ENCODE measurements at places on chromosomes 5 and 9. TPM values are rescaled to one million over a fixed set of nuclear protein-coding genes. Genes with fewer than 3 reads are reported as not detected.

PCDHA10 gene
- 20.3 TPM for total RNA-seq

EPB41L4B gene
- 29.1 TPM for total RNA-seq

WDR70 gene
- 33.4 TPM for total RNA-seq

SPINK7 gene
- not detected for total RNA-seq

DNA sequence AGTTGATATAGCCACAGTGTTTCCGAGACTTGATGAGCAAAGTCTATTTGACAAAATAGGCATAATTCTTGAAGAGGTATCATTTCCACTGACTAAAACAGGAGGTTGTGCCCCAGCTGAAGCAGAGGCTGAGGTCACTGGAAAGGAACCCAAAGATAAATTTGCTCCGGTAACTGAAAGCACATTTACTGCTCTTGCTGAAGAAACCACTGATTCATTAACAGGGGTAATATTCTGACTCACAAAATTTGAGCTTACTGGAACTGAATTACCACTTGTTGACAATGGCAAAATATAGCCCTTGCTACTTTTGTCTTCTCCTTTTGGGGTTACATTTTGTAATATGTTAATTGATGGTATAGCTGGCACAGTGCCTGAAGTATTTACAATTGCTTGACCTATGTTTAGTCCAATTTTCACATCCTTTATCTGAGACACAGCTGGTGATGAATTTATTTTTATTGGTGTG lies 30.2 kb downstream of the MLANA start:
- DNase-seq = no peak
- H3K4me1 ChIP-seq = no peaks in the 10 kb centered on the region
- peaks cover 36% of the 10 kb centered on the region for H3K36me3 ChIP-seq
- H3K27ac ChIP-seq = no peak overlapping the region
- no peaks in the 10 kb centered on the region for H3K27me3 ChIP-seq
- H3K4me3 ChIP-seq = no peak overlapping the region

DNA sequence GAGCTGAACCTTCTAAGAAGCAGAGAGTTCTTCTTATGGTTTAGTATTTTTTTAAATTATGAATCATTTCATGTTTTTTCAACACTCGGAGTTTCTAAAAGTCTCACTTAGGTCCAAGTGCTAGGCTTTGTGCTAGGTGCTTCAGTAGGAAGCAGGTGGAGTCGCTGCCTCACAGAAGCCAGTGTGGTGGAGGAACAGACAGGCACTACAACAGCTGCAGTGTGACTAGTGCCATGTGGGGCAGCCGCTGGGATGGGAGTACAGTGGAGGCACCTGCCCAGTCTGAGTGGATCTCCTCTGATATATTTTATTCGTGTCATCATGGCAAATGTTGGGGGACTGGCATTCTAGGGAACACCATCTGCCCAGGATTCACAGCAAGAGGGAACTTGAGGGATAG lies 15.3 kb downstream of the PCDHGC5 start:
- no peak for DNase-seq
- no peak overlapping the region for H3K27ac ChIP-seq

DNA sequence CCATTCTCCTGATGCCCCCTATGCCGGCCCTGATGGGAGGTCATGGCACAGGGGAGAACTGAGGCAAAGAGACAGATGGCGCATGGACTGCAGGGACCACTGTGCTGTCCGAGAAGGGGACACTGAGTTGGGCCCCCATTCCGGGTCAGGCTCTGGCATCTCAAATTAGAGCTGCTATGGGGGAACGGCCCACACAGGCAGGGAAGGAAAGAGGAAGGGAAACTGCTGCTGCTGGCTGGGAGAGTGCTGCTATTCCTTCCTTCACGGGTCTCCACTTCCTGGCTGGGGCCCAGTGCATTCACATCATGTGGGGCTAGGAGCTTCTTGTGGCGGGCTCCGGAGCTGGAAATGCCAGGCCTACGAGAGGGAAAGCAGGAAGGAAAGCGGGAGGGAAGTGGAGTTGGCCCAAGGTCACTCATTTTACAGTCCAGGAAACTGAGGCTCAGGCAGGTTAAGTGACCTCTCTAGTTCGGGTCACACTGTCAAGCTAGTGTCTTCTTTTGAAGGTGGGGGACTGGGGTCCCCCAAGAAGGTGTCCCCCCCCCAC lies 1.3 kb upstream of the CARD19 start:
- peak overlapping the region; percentile 88 for H3K27ac ChIP-seq
- peaks cover 42% of the 10 kb centered on the region for H3K4me1 ChIP-seq
- no peaks in the 10 kb centered on the region for H3K36me3 ChIP-seq
- DNase-seq = no peak
- H3K4me3 ChIP-seq = peak overlapping the region; percentile 85

- H3K27ac ChIP-seq = no peak overlapping the region
- no peaks in the 10 kb centered on the region for H3K27me3 ChIP-seq
- H3K4me3 ChIP-seq = no peak overlapping the region
Observed at GRCh38 chr5:51479840-51480239, 96.6 kb downstream of the ISL1 start.

GRCh38 chr5:149596712-149597111 lies 15.4 kb downstream of the ARHGEF37 start:
- no peak for DNase-seq
- no peaks in the 10 kb centered on the region for H3K36me3 ChIP-seq
- H3K27ac ChIP-seq = peak overlapping the region; percentile 49
- peaks cover 5% of the 10 kb centered on the region for H3K4me1 ChIP-seq
- H3K4me3 ChIP-seq = no peak overlapping the region
- peaks cover 3% of the 10 kb centered on the region for H3K27me3 ChIP-seq

- peaks cover 13% of the 10 kb centered on the region for H3K36me3 ChIP-seq
- peaks cover 15% of the 10 kb centered on the region for H3K4me1 ChIP-seq
- H3K27me3 ChIP-seq = no peaks in the 10 kb centered on the region
- no peak for DNase-seq
- no peak overlapping the region for H3K27ac ChIP-seq
- no peak overlapping the region for H3K4me3 ChIP-seq
Observed at GRCh38 chr5:94702729-94703128, 84.3 kb downstream of the SLF1 start.
